ENCODE measurements at places on chromosomes 16 and 17.
A peak's percentile ranks its signal among the peaks of the same experiment; 100 is the strongest.

GRCh38 chr17:17947966-17948365 is 24.2 kb downstream of the TOM1L2 start:
- no peak for DNase-seq

DNA sequence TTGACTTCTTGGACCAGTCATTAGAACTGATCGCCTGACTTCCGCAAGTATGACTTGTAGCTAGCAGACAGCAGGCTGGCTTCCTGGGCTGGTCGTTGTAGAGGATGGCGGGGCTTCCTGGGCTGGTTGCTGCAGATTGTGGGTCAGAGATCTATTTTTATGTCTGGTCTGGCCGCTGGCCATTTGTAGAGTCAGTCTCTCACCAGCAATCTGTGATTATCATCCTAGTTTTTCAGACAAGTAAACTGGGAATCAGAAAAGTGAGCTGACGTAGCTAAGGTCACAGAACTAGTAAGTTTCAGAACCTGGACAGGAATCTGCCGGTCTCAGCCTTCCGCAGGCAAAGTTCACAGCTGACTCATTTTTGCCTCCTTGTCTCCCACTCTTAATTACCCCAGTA is 19.1 kb downstream of the GPR142 start:
- DNase-seq, result no peak

- DNase-seq, result no peak
These were observed 51.8 kb upstream of the AKAP1 start for GRCh38 chr17:57033296-57033695.

DNA sequence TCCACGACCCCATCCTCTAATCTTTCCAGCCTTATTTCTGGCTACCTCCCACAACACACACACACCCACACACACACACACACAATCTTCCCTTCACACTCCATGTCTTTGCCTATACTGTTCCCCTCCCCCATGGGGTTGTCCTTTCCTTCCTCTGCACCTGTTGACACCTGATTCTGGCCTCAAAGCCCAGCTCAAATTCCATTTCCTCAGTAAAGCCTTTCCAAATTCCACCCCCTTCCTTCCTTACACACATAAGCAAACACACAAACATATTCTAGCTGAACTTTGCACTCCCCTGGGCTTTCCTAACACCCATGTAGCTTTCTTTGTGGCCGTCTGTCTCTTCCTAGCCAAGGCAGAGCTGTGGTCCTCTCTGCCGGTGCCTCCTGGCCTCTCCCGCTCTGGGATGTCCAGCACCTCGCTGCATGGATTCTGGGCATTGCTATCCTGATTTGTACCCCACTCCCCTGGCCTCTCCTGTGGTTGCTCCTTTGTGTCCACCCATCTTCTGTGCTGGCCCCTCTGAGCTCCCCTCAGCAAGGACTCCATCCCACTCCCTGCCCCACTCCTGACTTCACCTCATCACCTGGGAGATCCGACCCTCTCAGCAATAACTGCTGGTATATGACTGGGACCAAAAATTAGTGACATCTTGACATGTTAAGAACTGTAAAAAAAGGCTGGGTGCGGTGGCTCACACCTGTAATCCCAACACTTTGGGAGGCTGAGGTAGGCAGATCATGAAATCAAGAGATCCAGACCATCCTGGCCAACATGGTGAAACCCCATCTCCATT is 8.4 kb upstream of the SRCIN1 start:
- DNase-seq, result no peak

DNA sequence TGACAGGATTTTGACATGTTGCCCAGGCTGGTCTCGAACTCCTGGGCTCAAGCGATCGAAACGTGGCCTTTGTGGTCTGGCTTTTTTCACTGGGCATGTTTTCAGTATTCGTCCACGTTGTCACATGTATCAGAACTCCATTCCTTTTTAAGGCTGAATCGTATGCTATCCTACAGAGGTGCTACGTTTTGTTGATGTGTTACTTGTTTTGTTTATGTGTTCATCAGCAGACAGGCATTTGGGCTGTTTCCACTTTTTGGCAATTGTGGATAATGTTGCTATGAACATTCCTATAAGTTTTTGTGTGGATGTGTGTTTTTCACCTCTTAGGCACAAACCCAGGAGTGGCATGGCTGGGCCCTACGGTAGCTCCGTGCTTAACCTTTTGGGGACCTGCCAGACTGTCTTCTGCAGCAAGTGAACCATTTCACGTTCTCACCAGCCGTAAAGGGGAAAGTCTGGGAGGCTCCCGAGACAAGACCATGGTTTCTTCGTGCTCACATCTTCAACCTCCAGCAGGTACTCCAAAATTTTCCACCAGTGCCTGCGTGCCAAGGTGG is 26.9 kb downstream of the ADCY9 start:
- DNase-seq, result no peak

GRCh38 chr17:64209983-64210382 is 53.1 kb downstream of the TEX2 start:
- DNase-seq, result no peak

- no peak for DNase-seq
These were observed 196.4 kb upstream of the KCNJ16 start for GRCh38 chr17:69878661-69879060.

DNA sequence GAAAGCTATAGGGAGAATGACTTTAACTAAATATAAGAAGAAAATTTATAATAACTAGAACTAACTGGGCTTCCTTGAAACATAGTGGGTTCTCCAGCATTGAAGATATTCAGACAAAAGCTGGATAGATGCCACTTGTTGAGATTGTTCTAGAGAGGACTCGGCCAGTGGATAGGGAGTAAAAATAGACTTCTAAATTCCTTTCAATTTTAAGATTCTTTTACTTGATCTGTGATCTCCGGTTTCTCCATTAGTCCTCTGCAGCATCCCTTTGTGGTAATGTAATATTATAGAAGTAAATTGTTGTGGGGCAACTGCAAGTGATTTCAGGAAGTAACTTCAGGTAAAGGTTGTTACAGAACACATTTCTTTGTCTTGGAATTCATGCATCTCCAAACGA is 10.3 kb upstream of the RARA start:
- no peak for DNase-seq

- DNase-seq, result no peak
These were observed 124.8 kb downstream of the STXBP4 start for GRCh38 chr17:55093353-55093752.

GRCh38 chr16:78961464-78961863 is 639.1 kb downstream of the MAF start:
- no peak for DNase-seq

DNA sequence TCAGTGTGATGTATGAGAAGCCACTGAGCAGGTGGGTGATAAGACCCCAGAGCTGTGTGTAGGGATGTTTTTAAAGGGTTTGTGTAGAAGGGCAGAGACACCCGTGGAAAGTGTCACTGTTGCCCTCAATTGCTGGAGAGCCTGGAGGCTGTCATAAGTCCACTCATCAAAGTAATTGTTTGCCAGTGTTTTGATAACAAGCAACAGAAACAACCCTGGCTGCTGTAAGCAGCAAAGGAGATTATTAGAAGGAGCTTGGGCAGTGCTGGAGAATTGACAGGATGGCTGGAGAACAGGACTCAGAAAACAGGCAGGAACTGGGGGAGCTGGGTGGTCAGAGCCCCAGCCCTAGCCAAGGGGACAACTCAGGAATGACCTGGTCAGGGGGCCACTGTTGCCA is 119.6 kb downstream of the CCDC182 start:
- no peak for DNase-seq

DNA sequence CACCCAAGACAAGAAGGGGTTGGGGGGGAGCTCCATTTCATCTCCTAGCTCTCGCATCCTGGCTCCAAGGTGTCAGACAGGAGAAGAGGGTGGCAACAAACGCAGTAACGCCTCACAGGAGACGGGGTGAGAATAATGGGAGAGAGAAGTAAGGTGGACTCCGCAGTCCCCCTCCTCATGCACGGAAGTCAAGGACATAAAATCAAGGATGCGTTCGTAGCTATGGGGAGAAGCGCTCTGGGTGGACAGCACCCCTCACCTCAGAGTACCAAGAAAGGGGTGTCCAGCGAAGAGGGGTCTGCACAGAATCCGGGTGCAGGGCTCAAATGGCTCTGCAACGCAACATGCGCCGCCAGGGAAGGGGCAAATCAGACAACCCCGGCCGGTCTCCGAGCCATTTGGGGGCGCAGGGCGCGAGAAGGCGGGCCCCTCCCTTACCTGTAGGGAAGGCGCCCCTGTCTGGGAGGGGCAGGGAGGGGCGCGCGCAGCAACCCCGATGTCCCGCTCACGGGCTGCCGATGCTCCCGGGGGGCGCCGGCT is 555 bp downstream of the HDAC5 start:
- peak; percentile 9 for DNase-seq

GRCh38 chr17:20010099-20010863 is 1.1 kb downstream of the SPECC1 start:
- DNase-seq, result no peak

DNA sequence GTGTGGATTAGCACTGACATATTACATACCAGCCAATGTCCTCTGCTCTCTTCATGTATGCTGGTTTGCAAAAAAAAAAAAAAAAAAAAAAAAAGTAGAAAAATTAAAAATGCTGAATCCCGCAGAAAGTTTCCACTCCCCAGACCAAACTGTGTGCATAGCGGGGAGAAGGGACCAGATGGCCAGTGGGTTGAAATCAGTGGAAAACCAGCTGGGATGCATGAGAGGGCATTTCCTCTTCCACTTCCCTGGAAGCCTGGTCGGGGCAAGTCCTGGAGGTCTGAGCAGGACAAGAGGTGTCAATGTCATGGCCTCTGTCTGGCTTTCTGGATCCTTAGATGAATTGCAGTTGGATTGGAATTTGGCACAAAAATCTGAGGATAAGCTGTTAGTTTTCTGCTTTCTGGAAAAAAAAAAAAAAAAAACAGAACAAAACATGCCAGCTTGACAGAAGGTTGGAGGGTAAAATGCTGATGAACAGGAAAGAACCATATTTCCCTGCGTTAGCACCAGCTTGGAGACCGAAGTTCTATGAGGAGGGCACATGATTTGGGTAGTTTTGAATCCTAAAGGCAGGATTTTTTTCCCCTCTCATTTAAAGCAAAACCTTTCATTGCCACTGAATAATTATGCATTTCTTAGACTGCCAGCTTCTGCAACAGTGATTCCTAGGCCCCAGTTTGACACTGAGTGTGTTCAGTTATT is 941.5 kb upstream of the EEF2KMT start:
- no peak for DNase-seq

DNA sequence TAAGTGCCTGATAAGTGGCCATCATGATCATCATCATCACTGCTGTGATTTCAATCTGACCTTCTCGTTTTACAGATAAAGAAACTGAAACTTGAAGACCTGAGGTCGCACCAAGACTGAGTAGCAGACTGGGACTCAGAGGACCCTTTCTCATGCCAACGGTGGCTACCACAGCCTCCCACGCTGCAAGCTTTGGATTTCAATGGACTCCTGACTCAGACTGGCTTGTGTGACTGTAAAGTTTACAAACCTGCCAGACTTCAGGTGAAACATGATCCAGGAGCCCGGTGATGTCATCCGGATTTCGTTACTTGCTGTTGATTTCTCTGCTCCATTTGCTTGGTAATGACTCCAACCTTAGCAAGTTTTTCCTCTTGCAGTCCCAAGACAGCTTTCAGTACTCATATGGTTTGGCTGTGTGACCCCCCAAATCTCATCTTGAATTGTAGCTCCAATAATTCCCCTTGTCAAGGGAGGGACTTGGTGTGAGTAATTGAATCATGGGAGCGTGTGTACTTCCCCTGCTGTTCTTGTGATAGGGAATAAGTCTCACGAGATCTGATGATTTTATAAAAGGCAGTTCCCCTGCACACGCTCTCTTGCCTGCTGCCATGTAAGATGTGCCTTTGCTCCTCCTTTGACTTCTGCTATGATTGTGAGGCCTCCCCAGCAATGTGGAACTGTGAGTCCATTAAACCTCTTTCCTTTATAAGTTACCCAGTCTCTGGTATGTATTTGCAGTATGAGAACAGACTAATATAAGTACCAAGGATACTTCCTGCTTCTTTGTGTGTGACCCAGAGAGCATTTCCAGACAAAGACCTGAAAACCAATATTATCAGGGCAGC is 26.7 kb upstream of the IRX6 start:
- DNase-seq, result no peak

DNA sequence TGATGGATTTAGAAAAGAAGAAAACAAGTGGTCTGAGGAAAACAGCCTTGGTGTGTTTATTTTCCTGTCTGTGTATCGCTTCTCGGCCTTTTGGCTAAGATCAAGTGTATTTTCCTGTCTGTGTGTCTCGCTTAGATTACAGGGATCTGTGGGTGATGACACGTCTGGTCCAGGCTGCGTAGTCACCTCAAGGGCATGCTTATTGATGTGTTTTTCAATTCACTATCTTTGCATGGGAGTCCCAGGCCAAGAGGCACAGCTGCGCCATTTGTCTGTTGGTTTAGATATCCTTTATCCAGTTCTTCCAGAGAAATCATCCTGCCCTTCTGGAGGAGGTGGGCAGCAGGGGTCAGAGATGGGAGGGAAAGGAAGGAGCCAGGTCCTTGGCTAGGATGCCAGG is 47.1 kb upstream of the STH start:
- DNase-seq, result no peak

DNA sequence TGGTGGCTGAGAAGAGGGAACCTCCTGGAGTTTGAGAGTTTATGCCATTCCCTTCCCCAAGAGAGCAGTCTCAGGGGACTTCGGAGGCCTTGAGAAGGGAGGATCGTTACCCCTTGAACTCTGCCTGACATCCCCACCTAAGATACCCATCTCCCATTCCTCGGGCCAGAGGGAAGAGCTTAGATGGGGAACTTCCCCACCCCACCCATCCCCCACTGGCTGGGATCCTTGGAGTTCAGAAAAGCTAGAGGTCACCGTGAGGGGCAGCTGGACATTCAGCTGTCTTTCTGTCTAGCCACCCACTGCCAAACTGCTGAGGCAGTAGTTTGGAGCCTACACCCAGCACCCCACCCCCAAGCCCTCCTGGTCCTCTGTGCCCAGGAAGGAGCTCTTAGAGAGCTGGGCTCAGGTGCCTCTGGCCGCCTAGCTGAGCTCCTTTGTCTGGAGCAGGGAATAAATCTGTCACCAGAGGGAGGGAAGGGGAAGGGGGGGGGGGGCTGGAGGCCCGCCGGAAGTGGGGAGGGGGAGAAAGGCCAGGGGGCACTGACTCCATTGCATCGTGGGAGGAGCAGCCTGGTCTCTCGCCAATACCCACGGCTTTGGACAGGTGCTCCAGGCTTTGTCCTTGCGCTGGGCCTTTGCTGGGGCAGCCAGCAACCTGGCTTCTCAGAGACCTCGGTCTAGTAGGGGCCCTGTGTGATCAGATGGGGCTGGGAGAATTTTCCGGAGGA is 1.0 kb downstream of the HSD11B2 start:
- DNase-seq, result no peak

DNA sequence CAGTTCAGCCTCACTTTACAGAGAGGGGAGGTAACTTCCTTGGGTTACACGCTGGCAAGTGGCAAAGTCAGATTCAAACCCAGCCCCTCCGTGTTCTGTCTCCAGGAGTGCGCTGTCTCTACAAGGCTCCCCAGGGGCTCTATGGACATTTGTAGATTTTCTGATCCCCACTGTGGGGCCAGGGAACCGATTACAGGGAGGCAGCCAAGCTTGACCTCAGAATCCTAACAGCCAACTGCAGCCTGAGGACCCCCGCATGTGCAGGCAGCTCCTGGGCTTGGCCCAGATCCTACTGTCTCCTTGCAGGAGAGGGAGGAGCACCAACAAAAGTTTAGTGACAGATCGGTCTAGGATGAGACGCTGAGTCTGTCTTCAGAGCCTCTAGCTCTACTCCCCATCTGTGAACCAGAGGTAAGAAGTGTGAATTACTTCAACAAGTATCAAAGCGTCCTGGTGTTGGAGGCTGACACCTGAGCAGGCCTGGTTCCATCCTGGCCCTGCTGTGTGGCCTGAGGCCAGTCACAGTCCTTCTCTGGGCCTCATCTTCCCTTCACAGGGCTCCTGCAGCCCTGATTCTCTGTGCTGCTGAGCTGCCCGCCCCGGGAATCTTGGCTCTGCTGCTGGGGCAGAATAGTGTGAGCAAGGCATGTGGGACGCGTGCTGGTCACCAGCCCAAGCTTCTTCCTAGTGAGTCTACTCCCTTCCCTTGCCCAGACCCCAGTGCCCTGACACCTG is 9.2 kb upstream of the NATD1 start:
- no peak for DNase-seq

Measured in effector memory CD8-positive, alpha-beta T cell (primary cell).